ENCODE measurements at places on chromosomes 12 and 14.

DNA sequence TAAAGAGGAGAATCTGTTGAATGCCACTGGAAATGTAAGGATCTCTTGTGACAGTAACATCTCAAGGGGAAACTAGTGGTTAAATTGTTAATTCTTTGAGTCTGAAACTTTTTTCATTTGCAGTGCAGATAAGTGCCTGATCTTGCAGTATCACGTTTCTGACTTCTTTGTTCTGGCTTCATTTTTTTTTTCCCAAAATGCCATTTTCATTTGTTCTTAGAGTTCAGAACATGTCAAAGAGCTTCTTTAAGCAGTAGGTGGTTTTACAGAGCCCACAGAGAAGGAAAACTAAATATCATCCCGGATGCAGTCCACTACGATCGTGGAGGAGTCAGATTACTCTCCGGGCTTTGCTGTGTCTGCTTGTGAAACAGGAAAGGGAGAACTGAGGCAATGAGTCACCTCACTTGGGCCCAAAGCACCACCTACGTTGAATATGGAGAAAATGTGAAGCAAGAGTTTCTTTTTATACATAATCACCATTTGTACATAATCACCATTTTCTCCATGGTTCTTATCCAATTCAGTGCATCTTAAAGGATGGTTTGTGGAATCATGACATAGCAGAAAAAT, 43.9 kb downstream of the HMGA2 start:
- no peak for DNase-seq

GRCh38 chr14:55418411-55418810, 6.8 kb upstream of the ATG14 start:
- no peak for DNase-seq

- DNase-seq = no peak
These were observed 3.1 kb downstream of the PKP2 start for GRCh38 chr12:32893458-32893857.

DNA sequence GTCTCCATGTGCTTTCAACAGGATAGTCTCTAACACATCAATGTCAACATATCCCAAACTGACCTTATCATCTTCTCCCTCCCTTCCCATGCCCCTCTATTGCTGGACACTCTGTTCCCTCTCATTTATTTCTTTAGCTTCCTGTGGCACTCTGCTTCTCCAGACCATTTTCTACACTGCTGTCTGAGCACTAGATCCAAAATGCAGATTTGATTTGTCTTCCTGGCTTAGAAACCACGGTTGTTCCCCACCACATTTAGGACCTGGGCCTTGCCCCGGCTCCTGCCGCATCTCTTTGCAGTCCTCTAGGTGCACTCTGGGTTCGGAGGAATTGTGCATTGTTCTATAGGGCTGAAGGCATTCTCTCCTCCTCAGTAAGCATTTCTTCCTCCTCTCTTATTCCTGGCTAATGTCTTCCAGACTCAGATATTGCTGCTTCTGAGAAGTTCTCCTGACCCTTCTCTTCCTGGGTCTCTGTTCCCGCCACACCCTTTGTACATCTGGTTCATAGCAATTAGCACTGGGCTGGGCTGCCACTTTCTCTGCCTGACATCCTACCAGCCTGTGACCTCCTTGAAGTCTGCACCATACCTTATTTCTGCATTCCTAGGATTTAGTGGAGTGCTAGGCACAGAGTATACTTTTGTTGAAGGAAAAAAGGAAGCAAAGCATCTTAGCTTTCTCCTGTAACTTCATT, 13.9 kb downstream of the ARG2 start:
- no peak for DNase-seq

- no peak for DNase-seq
These were observed 1.1 kb downstream of the NELL2 start for GRCh38 chr12:44874981-44875416.

DNA sequence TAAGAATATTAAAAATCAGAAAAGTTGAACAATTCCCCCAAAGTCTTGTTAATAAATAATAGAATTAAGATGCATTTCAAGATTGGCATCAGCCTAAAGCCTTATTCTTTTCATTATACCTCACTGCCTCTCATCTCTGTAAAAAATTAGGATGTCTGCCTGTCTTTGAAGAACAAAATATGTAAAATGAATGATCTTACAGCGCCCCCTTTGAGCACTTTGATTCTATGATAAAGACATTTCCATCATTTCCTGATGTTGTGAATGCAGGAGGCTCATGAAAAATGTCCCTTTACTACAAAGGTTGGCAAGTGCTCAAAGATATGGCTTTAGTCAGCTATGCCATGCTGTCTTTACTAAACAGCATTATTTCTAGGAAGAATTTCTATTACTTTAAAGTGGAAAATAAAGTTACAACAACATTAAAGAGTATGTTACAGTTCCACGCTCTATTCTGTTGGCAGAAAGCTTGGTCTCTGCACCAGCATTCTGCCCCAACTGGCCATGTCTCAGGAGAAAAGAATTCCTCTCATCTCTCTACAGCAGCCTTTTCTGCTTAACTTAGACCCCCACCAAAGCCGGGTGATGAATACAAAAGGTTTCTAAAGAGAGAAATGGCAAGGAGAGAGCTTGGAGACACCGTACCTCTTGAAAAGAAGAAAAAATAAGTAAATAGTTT, 95.1 kb downstream of the LLPH start:
- no peak for DNase-seq

DNA sequence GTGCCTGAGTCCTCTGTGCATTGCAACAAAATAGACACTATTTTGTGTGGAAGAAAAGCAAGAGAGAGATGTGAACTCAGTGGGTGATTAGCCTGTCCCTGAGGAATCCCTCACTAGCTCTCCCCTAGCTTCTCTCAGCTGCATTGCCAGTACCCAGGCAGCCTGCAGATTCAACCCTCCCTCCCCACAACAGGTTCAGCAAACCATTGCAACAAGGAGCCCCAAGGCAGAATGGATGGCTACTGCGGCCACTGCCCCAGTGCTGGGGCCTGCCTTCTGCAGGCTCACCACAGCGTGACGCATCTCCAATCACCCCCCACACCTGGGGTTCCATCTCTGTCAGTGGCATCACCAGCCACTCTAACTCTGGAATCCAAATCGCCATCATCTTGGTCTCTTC, 2.3 kb downstream of the CRACR2A start:
- DNase-seq = no peak

- no peak for DNase-seq
These were observed 3.7 kb downstream of the MYO1A start for GRCh38 chr12:57046086-57046791.

DNA sequence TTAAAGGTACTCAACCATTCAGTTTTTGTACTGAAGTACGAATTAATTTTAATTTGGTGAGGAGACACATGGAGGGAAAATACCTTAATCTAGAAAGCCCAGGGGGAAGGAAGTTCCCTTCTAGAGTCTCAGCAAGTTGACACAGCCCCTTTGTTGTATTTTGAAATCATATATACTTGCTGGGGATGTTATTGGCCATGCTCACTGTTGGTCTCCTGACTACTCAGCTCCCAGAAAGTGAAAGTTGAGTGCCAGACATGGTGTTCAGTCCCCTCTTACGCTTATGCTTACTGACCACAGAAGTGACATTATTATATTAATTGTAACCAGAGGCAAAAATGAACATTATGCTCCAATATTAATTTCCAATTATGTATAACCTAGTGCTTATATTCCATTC, 28.1 kb downstream of the ARF6 start:
- DNase-seq = no peak

GRCh38 chr12:126389961-126390360, 1324.7 kb downstream of the AACS start:
- no peak for DNase-seq

DNA sequence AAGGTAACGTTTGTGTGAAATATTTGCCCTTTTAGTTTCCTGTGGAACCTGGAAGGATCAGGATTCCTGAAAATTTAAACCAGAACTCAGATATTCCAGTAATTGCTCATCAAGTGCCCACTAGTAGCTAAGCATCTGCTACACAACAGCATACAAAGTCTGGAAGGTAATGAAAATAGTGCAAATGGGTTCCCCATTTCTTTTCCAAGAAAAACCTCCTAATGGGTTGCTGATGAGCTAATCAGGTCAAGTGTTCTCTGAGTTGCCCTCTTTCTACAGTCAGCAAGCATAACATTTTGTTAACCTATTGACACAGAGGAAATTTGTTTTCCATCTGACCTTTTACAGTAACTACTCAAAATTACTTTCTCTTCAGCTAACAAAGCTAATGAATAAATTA, 83.6 kb upstream of the PMCH start:
- DNase-seq = no peak

DNA sequence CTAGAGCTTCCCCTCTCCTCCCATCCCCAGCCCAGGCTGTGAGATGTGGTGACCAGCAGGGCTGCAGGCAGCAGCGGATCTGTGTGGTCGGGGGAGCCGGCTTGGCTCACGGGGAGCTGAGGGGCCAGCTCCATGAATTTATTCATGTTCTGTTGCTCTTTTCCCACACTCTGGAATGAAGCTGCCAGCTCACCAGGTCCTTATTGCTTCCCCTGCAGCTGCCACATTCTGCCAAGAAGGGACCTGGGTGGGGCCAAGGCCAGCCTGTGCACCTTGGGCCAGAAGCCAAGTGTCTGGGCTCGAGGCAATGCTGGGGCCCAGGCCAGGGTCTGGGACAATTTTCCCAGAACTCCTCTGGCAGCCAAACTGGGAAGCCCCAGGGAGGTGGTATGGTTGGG, 2.5 kb upstream of the C1QL4 start:
- DNase-seq = no peak

- DNase-seq = no peak
These were observed 75.5 kb downstream of the FBXL14 start for GRCh38 chr12:1518591-1519516.

DNA sequence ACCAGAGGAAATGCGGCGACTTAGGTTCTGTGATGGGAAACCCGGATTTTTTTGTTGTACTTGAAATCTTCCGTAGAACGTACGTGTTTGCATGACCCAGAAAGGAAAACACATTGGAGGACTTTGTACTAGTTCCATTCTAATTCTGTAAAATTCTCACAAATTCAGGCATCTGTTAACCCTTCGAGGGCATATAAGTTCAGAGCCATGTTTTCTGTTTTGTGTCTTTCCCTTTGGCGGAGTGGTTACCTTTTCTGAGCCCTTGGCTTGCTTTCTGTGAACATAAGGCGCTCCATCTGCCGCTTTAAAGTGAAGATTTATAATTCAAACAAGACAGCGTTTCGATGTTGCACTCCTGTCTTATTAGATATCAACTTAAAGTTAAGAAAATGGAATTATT, 34.2 kb downstream of the BICD1 start:
- no peak for DNase-seq

- no peak for DNase-seq
These were observed 54.5 kb upstream of the TMEM260 start for GRCh38 chr14:56524971-56525677.

DNA sequence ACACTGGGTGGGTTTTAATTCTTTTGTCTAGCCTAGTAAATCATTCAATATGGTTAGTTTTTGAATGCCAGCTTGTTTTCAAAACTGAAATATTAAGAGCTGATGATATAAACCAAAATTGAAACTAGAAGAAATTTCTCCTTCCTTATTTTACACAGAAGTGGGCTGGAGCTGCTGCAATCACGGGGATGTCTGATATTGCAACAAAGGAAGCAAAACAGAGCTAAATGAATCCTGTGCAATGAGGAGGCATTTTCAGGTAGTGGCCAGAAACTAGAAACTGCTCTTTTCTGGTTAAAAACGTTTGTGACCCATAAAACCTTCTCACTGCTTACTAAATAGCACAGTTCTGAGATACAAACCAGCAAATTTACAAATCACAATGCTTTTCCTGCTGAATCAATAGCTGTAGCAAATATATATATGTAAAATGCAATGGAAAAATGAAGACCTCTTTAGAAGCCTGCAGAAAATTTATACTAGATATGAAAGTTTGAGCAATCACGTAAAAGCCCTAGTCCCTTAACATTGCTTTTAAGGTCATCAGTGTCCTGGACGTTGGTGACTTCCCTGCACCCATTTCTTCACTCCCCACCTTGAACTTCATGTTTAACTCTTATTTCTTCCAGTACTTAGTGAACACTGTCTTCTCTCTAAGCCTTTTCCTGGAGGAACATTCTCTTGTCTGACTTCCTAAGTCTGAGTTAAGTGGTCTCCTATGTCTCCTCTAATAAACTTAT, 15.9 kb upstream of the LRRK2 start:
- no peak for DNase-seq

DNA sequence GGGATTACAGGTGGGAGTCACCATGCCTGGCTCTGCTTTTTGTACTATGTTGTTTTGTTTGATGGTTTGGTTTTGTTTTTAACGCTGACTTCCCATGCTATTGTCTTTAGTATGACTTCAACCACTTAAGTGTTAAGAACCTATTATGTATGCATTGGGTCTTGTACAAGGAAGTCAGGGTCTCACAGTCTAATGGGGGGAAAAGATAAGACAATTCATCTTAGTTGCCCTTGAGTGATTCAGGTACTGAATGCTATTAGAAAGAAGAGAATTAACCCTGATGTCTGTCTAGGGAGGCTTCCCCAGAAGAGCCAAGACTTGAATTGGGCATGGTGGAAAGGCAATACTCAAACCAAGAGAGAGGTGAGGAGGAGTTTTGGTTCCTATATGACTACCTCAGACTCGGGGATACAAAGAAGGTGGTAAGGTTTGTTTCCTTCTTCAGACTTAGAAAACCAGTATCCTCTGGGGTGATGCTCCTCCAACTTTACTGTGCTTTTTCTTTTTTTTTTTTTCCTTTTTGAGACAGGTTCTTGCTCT, 64.6 kb downstream of the SUSD6 start:
- DNase-seq = no peak

- DNase-seq = no peak
These were observed 75.0 kb downstream of the BICD1 start for GRCh38 chr12:32181498-32182175.

GRCh38 chr12:92707926-92708325, 5.1 kb downstream of the PLEKHG7 start:
- DNase-seq = no peak

- DNase-seq = no peak
These were observed 59.4 kb downstream of the TTC7B start for GRCh38 chr14:90756755-90757345.

GRCh38 chr12:62625228-62625627, 158.6 kb downstream of the MON2 start:
- DNase-seq = no peak

- no peak for DNase-seq
These were observed 73.4 kb downstream of the GAS2L3 start for GRCh38 chr12:100646896-100647295.

DNA sequence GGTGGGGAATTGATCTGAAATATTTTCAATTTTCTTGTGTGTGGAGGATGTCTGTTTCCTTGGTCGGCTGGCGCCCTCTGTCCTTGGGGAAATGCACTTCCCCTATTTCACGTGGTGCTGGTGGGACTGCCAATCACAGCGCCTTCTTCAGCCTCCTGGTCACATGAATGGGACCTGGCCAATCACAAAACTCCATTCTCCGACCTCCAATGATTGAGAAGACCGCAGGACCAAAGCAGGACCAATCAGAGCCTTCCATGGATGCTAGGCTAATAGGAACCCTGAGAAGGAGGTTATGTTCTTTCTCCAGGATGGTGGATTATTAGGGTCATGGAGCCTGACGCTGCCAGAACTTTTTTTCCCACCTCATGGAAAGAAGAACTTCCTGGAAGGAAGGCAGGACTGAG, 188.7 kb downstream of the TTC8 start:
- no peak for DNase-seq

DNA sequence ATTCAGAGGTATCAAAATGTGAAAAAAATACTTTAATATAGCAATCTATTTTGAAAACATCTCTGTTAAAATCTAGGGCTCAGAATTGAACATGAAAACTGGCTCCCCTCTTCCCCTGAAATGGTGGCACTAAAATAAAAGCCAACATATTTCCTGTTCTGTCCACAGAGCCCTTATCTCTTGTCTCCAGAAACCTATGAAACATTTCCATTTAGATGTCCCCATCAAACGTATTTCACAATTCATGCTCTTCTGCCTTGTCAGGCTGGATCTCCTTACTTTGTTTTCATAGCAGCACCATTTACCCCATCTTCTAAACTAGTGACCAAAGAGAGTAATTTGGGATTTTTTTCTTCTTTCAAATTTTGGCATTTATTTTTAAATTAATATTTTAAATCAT, 42.4 kb downstream of the PDE3A start:
- no peak for DNase-seq

All from activated gamma-delta T cell treated with anti-CD3 and anti-CD28 coated beads, Interleukin-2, amount 50 U/mL, for 16 hours (primary cell).